ENCODE measurements at places on chromosomes 6 and 20. TPM values are rescaled to one million over a fixed set of nuclear protein-coding genes. Genes with fewer than 3 reads are reported as not detected.
A peak's percentile ranks its signal among the peaks of the same experiment; 100 is the strongest.

GRCh38 chr6:35824552-35825192 is 19.5 kb downstream of the LHFPL5 start:
- DNase-seq, result no peak

DNA sequence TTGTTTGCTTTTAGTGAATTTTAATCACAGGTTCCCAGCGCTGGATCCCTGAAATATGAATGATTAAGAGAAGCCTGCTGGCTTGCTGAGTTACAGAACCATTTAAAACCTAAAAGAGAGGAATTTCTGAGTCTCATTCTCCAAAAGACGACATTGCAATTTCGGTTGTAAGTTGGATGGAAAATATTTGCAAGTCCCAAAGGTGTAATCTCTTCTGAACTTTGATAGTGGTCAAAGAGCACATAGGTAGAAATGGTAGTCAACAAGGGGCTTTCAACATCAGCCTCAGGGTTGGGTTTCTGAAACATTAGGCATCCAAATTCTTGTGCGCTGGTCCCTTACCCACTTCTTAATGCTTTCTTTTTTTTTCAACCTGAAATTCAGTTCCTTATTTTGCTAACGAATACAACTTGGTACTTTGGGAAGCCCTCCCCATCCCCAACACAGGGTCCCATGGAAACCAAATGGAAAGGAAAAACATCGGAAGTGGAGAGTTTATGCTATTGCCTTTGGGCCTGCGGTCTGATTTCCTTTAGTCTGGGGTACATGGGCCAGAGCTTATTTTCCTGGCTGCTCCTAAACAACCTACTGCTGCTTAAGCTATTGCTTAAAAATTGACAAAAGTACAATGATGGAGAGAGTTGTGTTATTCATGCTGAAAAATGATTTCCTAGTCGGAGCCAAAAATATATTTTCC is 117.0 kb upstream of the KCNK16 start:
- no peak for DNase-seq

DNA sequence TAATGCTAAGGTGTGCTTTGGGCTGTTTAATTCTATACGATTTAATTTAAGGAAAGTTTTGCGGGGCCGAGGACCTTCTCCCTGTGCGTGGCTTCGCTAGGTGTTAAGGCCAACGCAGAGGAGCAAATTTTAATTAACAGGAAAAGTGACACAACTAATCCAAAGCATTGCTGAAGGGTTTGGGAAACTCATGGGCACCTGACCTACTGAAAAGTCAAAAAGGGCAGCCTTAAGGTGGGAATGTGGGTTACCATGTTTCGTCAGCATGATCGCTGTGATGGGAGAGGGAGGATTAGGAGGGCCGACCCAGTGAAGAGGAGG is 415 bp upstream of the CUL9 start:
- DNase-seq, result no peak

- no peak for DNase-seq
Observed at GRCh38 chr20:47825011-47825762, 39.9 kb upstream of the SULF2 start.

- DNase-seq, result no peak
Observed at GRCh38 chr6:79134699-79135474, 56.8 kb upstream of the PHIP start.

- peak; percentile 29 for DNase-seq
Observed at GRCh38 chr6:168050881-168051586, 28.0 kb downstream of the FRMD1 start.

DNA sequence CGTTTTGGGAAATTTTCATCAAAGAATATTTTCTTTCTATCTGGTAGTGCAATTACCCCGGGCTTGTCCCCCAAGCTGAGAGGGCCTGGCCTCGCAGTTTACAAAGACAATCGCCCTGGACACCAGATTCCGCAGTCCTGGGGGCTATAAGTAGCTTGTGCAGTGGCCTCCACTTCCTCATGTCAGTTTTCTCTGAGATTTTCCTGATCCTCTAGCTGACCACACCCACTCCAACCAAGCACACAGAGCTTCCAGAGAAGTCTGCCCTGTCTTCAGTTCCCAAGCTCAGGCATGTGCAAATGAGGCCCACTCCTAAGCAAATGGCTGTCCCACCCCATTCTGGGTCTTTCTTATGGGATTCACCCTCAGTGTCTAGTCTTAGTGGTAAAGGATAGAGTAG is 245.3 kb downstream of the MAFB start:
- DNase-seq, result no peak

Gene ZNF831
- 0.17 TPM for total RNA-seq

Gene SPATA25
- total RNA-seq, result 1.1 TPM

Gene ERVFRD-1
- 0.12 TPM for total RNA-seq

Gene DEFB132
- not detected for total RNA-seq
